ENCODE measurements at places on chromosomes 1 and 21.
A peak's percentile ranks its signal among the peaks of the same experiment; 100 is the strongest.

DNA sequence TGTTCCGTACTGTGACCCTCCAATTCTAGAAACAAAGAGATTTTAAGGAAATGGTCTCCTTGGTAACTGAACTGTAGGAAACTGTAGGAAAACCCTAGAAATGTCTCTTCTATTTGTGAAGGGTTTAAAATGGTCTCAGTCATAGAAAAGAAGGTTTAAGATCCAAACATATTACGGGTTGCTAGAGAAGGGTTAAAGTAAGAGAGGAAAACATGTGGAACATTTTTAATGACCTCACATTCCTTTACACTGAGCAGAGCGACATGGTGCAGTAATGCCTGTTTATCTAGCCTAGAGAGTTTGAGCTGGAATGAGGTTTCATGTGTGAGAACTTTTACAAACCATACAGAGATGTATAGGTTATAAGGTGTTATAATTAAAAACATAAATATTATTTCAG lies 36.9 kb upstream of the C1orf105 start:
- no peak for DNase-seq

GRCh38 chr1:57423656-57424211 lies at the start of gene DAB1:
DAB1 (minus strand) TSS chr1:57424060; CDS start chr1:57291030, 133,030 bp downstream.
- DNase-seq = no peak

DNA sequence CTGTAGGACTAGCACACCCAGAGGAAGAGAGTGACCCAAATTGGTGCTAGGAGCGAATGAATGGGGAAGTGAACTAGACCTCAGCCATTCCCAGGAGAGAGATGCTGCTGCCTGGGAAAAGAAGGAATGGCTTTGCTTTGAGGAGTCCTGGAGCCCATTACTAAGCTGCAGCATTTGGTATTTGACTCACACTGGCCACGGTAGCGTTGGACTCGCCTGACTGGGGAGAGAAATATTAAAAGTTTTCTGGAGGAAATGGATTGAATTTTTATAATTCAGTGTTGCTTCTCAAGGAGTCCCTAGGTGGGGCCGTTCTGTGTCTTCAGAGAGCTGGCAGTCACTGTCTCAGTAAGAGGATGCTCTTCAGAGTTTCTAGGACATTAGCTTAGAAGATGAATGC lies 40.2 kb downstream of the PIK3CD start:
- DNase-seq = no peak

GRCh38 chr1:110880708-110881374 lies 7.9 kb downstream of the CD53 start:
- DNase-seq = no peak

GRCh38 chr1:10529765-10530164 lies 55.0 kb downstream of the PEX14 start:
- DNase-seq = no peak

DNA sequence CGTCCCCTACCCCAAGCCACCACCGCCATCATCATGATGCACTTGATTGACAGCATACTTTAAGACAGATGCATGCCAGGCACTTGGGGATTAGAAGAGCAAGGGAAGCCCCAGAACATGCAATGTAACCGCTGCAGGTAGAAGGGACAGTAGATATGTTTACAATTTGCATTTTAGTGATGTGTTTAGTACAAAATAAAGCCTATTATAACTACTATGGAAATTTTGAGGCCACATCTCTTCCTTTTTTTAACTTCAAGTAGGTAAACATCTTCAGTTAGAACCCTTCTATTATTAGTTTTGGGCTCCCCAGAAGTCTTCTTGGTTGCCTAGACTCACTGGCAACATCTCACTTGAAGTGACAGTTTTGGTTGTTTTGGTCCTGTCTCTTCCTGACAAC lies 25.3 kb downstream of the CR1L start:
- DNase-seq = no peak

DNA sequence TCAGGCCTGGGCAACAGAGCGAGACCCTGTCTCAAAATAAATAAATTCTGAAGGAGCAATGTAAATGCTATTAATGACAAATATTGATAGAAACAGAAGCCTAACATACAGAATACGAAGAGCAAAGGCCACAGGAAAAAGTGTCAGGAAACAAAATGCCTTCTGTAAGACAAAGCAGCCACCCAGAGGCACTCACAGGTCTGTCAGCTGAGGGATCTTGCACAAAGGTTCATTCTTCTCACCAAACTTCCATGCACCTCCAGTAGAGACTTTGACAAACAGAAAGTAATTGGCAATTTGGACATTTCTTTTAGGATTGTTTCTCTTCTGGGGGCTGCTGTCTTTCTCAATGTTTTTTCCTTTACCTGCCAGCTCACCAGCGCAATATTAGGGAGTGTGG lies 1.2 kb upstream of the ALDH9A1 start:
- no peak for DNase-seq

DNA sequence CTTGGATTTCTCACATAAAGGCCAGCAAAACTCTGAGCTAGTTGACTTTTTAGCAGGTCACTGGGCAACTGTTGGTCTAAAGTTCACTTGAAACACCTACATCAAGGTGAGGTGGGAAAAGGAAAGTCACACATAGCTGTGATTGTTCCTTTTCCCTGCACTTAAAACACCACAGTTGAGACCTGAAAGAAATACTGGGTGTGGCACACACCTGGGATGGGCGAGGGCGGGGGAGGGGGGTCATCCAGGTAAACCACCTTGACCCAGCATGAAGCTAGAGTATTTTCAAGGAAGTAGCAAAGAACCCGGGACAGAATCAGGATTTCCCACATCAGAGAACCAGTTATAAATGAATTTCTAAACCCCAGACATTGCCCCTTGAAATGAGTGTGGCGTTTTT lies 26.4 kb downstream of the ZNF697 start:
- no peak for DNase-seq

GRCh38 chr1:44605914-44606615 lies 68.2 kb downstream of the TMEM53 start:
- no peak for DNase-seq

- DNase-seq = no peak
These were observed 6.9 kb upstream of the PROX1 start for GRCh38 chr1:213980906-213981305.

DNA sequence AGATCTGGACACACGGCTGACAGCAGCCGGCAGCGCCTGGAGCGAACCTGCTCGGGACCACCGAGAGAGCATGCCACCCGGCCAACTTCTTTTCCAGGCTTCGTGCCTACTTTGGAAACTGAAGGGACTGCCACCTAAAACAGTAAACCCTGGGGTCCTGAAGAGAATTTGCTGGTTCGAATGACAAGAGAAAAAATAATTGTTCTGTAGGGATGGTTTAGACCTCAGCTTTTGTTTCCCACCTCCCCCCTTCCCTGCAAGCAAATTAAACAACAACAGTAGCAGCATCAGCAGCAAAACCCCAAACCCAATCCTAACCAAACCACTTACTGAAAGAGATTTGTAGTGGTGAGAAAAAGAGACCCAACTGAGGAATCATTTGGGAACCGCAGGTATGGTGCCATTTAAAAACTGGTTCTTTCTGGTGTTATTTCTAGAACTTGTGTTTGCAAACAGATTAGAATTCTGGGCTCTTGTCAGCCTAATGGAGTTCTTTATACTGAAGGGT lies 105.6 kb downstream of the LEPR start:
- no peak for DNase-seq

GRCh38 chr1:28193701-28194161 lies 17.2 kb upstream of the PTAFR start:
- peak; percentile 16 for DNase-seq

- DNase-seq = no peak
These were observed 127.8 kb downstream of the TBX19 start for GRCh38 chr1:168408539-168408865.

- DNase-seq = peak; percentile 64
These were observed 957 bp downstream of the EPS15 start for GRCh38 chr1:51518033-51518585.

DNA sequence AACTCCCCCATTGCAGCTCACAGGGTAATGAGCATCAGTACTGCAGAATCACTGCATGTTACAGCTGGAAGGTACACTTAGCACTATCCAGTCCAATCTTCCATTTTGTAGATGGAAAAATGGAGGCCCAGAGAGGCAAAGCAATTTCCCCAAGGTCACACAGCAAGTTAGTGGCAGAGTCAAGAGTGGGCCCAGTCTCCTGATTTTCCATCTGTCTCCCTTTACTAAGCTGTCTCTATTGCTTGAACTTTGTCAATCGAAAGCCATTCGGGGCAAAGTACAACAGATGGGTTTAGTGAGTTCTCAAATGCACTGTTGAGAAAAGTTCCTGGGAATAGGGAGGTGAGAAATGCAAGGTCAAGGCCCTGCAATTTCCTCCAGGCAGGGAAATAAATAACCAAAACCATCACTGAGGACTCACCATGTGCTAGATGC lies 50.4 kb upstream of the IFFO2 start:
- DNase-seq = no peak

DNA sequence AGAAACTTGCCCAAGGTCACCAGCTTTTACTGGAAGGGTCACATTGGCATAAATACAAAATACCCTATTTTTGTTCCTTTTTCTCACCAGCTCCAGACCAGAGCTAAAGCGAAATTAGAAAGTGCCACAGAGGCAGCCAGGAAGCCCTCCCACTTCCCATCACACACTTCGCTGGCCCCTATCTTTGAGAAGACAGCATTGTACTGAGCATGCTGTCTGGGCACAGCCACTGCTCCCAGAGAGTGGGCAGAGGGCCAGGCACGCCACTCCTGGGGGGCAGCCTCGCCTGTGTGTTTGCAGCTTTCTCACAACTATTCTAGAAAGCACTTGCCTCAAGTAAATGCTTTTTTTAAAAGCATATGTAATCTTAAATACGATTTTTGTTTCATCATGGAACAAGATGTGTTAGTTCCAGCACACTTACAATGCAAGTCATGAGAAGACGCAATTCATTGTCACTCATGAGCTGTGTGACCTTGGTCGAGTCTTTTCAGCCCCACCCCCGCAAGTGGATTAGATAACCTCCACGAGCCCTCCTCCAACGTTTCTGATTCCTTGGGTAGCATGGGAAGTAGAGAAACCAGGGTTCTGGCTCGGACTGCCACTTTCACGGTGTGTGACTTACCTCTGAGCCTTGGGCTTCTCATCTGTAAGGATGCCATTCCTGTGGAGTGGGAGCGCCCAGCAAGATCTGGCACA lies 25.7 kb upstream of the EPHA8 start:
- no peak for DNase-seq

DNA sequence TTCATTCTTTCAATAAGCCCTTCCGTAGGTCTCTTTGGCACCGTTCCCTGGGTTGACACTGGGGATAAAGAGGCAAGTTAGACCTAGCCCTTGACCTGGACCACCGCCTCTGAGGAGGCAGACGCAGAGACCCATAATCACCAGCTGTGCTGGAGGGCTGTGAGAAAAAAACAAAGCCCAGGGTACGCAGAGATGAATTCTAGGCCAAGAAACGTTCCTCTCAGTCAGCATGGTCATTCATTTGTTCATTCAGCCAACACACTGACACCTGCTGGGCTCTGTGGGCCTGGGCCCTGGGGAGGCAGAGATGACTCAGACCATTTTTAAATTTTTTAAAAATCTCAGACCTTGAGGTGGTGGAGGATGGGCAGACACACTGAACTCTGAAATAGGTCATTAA lies 26.3 kb upstream of the TRABD2B start:
- DNase-seq = no peak

GRCh38 chr1:34889705-34890104 lies 30.2 kb upstream of the SMIM12 start:
- no peak for DNase-seq

Data from HAP-1 (cell line).